Stimulated activated CD8-positive, alpha-beta memory T cell treated with anti-CD3 and anti-CD28 coated beads, Interleukin-4, amount 100 ng/mL, for 1 hour (primary cell): ENCODE measurements at places on chromosomes 16 and 17.

- no peak for DNase-seq
Observed at GRCh38 chr17:31568121-31568520, 176.6 kb downstream of the RAB11FIP4 start.

- no peak for DNase-seq
Observed at GRCh38 chr17:71656964-71657858, 463.6 kb upstream of the SOX9 start.

DNA sequence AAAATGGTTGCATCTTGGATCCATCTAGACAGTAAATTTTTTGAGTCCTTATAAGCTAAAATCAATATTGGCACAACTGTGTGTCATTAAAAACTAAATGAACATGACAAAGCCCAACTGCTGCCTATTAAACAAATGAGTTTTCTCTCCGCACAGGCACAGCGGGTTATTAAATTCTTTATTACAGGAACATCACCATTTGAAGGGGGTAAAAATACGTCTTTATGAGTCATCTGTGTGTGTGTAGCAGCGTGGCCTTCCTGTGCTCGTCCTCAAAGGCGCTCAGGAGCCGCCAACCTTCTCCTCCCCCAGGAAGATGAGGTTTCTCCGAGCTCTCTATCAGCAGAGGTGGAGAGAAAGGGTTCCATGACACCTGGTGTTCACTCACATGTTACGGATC, 62.6 kb upstream of the SDK2 start:
- DNase-seq = no peak

DNA sequence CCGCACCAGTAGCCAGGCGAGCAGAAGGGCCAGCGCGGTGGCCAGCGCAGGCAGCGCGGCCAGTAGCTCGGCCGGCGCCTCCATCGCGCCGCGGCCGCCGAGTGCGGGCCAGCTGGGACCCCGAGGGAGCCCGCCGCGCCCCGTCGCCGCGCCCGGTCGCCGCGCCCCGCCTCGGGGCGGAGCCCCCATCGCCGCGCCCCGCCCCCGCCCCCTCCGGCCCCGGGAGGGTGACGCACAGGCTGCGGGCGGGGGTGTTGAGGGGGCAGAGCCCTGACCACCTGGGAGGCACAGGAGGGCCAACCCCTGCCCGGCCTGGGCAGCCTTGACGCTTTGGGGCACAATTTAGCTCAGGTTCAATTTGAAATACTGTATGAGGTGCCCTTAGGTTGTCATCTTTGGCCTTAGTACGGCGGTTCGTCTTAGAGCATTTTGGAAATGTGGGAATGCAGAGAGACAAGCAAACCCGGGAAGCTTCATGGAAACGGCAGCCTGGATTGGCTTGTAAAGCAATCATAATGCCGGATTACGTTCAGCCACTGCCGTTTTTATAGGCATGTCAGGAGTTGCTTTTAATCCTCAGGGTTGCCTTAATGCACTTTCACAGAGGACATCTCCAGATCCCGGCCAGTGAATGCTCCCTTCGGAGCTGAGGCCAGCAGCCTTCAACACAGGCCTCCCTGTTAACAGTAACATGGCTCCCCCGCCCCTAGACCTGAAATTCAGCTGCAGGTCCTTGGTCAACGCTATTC, at the start of gene MXRA7:
MXRA7 (minus strand) TSS at position 103 of the 749 bp plus-strand sequence; CDS start at position 84, 19 bp downstream.
- DNase-seq = peak; percentile 21

DNA sequence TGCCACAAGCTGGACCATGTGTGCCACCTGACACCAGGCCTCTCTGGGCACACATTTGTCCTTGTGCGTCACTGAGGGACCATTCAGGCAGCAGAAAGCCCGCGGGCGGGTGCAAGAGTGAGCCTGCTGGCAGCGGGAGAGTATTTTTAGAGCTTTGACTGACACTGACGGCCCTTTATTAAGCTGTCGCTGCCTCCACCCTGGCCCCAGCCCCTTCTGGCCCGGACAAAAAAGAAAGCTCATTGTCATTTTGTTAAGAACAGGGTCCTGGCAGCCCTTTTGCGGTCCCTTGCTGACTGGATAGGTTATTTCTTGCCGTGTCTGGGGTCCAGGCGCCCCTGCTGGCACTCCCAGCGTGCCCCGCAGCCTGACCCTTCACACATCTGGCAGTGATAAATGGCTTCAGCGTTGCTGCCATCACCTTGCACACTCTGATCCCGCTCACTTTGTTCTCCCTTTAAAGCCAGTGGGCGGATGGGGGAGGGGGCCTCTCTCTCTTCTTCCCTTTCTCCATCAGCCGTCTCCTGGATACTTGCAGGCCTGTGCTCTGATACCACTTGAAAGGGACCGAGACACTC, 78.4 kb upstream of the NKD1 start:
- no peak for DNase-seq

DNA sequence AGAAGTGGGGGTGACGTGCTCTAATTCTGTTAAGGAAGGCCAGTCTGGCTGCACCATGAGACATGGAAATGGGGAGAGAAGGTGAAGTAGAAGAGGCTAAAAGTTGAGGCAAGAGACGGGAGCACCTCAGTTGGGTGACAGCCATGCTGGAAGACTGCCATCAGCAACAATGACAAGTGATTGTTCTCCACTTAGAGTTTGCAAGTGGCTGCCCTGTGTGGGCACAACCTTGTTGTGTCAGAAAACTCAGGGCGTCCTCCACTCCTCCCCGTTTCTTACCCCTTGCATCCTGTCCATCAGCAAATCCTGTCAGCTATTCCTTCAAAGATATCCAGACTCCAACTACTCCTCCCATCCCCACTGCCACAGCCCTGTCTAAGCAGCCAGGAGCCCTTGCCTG, 17.6 kb downstream of the CES1 start:
- no peak for DNase-seq

DNA sequence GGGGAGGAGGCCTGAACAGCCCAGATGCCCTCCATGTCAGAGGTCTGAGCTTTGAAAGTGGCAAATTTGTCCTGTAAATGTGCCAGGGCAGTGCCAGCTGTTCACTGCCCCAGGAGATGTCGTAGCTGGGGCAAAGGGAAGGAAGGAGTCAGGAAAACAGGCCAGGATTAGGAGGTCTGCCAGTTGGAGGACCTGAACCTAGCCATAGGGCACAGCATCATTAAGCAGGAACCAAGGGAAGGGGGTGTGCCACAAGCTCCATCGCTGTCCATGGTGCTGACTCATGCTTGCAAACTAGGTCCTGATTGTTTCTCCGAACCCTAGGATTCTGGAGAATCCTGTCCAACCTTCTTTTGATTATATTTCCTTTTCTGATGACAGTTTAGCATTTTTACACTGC, 124.2 kb downstream of the TMEM132E start:
- DNase-seq = no peak

DNA sequence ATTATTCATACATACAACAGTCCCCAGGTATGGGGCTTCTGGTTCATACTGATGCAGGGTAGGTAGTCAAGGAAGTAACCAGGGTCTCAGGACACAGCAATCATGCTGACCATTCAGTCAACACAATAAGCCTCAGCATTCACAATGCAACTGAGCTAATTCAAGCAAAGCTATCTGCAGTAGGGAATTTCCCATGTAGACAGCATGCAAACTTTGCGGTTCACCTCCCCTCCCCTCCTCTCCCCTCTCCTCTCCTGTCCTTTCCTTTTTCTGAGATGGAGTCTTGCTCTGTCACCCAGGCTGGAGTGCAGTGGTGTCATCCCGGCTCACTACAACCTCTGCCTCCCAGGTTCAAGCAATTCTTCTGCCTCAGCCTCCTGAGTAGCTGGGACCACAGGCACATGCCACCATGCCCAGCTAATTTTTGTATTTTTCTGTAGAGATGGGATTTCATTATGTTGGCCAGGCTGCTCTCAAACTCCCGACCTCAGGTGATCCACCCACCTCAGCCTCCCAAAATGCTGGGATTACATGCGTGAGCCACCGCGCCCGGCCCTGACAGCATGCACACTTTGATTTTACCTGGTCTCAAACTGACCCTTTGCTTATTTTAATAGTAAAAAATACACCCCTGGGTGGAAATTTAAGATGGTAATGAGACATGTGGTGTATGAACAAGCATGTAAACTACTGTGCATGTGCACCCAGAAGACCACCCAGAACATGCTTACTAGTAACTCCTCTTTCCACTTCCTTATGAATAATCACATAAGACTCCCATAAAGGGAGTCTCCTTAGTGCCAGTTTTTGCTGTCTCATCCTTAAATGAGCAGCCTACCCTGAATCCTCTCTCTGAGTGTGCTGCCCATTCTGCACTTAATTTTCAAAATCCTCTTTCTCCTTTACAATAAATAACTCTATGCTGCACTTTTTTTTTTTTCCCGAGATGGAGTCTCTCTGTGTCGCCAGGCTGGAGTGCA, 9.3 kb upstream of the RNF135 start:
- DNase-seq = no peak

GRCh38 chr17:17066021-17066420, 23.8 kb downstream of the MPRIP start:
- DNase-seq = no peak

GRCh38 chr17:78401891-78402290, 23.4 kb downstream of the PGS1 start:
- no peak for DNase-seq

GRCh38 chr17:20189979-20190378, 180.8 kb downstream of the SPECC1 start:
- no peak for DNase-seq

- no peak for DNase-seq
Observed at GRCh38 chr17:72446525-72447250, 325.9 kb downstream of the SOX9 start.

DNA sequence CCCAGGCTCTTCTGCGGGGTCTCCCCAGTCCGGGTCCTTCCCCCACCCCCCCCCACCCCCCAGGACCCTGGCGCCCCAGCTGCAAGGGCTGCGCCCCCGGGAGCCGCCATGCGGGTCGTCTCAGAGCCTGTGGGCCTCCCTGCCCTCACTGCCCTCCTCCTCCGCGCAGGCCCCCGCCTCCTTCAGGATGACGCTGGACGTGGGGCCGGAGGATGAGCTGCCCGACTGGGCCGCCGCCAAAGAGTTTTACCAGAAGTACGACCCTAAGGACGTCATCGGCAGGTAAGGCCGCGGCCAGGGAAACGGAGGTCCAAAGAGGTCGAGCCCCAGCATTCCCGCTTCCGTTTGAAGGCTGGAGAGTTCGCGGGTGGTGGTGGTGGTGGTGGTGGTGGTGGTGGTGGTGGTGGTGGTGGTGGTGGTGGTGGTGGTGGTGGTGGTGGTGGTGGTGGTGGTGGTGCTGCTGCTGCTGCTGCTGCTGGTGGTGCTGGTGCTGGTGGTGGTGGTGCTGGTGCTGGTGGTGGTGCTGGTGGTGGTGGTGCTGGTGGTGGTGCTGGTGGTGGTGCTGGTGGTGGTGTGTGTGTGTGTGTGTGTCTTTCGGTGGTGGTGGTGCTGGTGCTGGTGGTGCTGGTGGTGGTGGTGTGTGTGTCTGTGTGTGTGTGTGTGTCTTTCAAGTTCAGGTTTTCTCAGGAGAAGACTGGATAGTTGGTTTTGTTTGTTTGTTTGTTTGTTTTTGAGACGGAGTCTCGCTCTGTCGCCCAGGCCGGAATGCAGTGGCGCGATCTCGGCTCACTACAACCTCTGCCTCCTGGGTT, 615 bp downstream of the PHKG2 start:
- no peak for DNase-seq

- DNase-seq = no peak
Observed at GRCh38 chr17:73639322-73639721, 4.9 kb downstream of the SDK2 start.

GRCh38 chr17:18185832-18186626, 2.4 kb downstream of the ALKBH5 start:
- DNase-seq = no peak

GRCh38 chr17:12927001-12927400, 90.8 kb downstream of the ELAC2 start:
- DNase-seq = no peak

DNA sequence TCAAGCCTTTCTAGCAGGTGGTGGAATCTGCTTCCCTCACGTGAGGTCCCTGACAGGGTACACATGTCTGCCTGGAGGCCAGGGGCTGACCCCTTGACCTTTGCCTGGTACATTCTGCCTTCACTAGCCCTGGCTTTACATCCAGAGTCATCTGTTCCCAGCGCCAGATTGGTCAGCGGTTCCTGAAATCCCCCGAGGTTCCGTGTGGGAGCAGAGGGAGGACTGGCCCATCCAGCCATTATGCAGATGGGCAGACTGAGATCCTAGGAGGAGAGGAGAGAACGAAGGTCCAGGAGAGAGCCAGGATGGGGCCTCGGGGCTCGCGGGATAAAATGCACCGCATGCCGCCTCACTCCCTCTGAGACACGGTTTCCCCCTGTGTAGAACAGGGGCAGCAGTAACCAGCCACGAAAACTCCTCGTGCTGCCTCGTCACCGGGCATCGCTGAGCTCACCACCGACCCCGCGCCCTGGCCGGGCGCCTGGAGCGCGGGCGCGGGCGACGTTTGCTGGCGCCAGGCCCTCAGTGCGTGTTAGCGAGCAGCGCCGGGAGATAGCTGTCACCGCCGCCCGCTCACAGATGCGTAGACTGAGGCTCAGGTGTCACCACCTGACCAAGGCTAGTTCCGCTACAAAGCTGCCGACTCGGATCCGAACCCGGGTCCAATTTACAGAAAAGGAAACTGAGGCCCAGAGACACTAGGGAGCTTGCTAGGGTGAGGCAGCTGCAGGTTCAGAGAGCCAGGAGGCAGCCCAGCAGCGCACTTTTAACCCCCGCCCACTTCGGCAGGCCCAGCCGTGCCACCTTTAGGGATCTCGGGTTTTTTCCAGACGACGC, 811 bp upstream of the MAP2K3 start:
- DNase-seq = no peak

DNA sequence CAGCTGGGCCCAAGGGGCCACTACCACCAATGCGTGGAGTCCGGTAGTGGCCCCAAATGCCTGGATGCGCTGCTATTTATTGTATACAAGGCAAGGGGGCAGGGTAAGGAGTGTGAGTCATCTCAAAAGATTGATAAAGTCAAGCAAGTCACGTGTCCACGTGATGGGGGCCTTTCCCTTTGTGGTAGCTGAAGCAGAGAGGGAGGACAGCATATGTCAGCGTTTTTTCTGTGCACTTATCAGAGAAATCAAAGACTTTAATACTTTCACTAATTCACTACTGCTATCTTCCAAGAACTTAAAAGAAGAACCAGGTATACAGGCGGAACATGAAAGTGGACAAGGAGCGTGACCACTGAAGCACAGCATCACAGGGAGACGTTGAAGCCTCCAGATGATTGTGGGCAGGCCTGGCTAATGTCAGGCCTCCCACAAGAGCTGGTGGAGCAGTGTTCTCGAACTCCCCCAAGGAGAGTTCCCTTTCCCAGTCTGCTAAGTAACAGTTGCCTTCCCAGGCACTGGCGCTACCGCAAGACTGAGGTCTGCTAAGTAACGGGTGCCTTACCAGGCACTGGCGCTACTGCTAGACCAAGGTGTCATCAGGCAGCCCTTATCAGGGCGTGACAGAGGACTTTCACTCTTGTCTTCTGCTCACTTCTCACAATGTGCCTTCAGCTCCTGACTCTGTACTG, 10.8 kb upstream of the ASB16 start:
- no peak for DNase-seq
